ENCODE measurements at places on chromosomes 3 and 15. TPM values are rescaled to one million over a fixed set of nuclear protein-coding genes. Genes with fewer than 3 reads are reported as not detected.
A peak's percentile ranks its signal among the peaks of the same experiment; 100 is the strongest.

The SPATA12 gene
- total RNA-seq: not detected

The CHRNA5 gene
- total RNA-seq: 4.3 TPM

The C2CD4A gene
- total RNA-seq: 0.44 TPM

The SLCO2A1 gene
- 17.6 TPM for total RNA-seq

The RYR3 gene
- total RNA-seq: 0.72 TPM

The CHRD gene
- total RNA-seq: 0.84 TPM

The MOBP gene
- not detected for total RNA-seq

The CFAP91 gene
- not detected for total RNA-seq

The SH2D7 gene
- total RNA-seq: not detected

The P2RY12 gene
- not detected for total RNA-seq

The TBC1D2B gene
- total RNA-seq: 18.6 TPM

The ARL6 gene
- total RNA-seq: 3.5 TPM

The PRRT3 gene
- 0.56 TPM for total RNA-seq

The FBN1 gene
- 6.9 TPM for total RNA-seq

The CLPX gene
- total RNA-seq: 49.3 TPM

The RCCD1 gene
- total RNA-seq: 8.8 TPM

The JMJD7 gene
- 35.4 TPM for total RNA-seq

DNA sequence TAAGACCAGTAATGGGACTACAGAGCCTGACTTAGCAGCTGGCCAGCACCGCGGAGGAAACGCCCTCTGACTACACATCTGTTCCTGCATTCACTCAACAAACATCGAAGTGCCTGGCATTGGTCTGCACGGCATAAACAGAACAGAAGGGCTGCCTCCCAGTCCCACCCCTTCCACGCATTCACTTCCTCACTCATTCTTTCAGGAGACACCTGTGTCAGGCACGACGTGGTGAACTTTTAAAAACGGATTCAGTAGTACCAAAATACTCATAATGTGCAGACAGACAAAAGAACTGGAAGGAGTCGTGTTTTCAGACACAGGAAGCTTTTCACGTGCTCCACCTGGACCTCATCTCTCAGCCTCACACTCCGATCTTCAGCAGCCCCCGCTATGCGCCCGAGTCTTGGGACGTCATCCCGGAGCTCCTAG is 123.3 kb downstream of the XXYLT1 start:
- ATAC-seq: no peak

GRCh38 chr3:24184528-24185176 is 239.6 kb downstream of the NR1D2 start:
- no peak for ATAC-seq

- ATAC-seq: peak; percentile 56
Observed at GRCh38 chr15:50145451-50145872, 26.4 kb upstream of the ATP8B4 start.

GRCh38 chr15:52499506-52499905 is 29.2 kb downstream of the MYO5A start:
- ATAC-seq: no peak

DNA sequence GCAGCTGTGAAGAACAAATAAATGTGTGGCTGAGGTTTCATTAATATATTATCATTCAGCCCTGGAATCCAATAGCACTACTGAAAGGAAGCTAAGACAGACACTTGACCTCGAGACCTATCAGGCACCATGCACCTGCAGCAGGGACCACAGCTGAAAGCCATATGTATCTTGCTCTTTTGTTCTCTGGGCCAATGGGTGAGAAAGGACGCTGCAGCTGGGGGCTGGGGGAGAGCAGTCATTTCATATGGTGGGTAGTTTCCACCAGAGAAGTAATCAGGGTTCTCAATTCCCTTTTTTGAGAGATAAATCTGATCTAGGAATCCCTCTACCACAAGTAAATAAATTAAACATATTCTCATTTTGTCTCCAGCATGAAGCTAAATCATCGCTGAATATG is 225.6 kb upstream of the STRIT1 start:
- ATAC-seq: no peak

GRCh38 chr15:67188551-67189218 is 65.8 kb downstream of the AAGAB start:
- ATAC-seq: no peak

DNA sequence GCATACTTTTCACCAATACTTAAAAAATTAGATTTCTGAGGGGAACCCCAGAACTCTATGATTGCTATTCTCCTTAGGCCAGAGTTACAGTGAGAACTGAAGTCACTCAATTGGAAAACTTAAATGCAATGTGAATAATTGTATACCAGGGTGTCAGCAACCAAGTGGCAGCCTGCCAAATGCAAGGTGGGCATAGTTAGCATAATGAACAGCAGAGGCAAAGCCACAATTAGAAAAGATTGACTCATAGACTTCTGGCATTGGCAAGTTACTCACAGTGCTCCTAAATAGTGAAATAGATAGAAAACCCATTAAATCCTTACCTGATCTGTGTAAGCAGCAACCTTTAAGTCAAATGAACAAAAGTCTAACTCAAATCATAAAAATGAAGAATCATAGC is 94.9 kb downstream of the BCHE start:
- no peak for ATAC-seq

DNA sequence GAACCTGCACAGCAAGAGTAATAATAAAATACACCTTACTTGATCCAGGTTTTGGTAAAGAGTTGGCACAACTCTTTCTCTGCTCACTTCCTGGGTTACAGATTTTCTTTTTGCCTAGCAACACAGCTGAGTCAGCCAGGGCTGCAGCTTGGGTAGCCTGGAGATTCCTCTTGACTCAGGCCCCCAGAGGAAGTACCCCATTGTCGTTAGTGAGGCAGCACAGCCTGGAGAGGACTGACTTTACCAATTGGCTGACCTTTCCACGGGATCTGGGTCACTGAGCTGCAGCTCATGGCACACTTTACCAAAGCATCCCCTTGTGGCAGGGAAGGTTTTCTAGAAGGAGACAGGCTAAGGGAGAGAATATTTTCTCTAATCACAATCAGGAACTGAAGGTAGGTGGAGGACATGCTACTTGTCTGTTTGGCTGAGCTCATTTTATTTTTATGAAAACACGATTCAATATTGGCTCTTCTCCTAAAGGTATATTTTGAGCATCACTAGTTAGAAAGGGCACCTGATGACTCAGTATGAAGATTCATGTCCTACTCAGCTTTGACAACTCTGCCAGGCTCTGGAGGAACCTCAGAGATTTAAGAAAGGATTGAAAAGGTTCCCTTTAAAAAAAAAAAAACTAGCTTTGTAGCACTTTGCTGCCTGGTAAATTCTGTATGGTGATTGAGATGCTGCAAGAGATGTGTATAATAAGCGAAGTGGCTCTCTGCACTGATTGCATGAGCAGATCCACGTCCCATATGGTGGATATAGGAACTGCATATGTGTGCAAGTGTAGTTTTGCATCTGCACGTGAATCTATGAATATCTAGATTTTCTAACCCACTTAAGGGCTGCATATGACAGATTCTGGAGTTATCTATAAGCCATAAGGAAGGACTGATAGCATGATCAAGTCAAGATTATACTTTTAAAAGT is 124.8 kb downstream of the CHDH start:
- ATAC-seq: peak; percentile 35

DNA sequence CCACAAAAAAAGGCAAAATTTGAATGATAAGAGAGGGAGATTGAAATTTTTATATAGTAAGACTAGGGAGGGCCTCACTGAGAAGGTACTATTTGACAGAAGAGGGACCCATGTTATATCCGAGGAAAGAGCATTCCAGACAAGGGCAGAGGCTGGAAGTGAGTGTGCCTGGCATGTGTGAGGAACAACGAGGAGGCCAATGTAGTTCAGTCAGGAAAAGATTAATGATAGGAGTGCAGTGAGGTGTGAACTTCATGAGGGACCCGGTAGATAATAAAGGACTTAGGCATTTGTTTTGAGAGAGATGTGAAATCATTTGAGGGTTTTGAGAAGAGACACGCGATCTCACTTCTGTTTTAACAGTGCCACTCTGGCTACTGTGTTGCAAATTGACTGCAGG is 36.3 kb downstream of the ASTE1 start:
- ATAC-seq: no peak

DNA sequence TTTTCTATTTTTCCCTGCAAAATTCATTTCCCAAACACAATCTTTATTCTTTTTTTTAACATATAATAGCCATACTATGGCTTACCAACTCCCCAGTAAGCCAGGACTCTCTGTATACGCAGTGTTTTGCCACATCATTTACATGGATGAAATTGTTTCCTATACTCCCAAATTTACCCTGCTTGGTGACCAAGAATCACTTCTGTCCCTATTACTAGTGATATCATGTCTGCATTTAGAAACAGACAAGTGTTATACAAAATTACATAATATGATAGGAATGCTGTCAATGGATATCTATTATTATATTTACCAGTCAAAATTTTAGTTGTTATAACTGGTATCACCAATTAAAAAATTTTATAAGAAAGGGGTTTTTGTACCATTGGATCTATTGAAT is 77.8 kb downstream of the LIPC start:
- no peak for ATAC-seq

GRCh38 chr15:61951949-61952348 is 108.3 kb downstream of the VPS13C start:
- ATAC-seq: no peak

DNA sequence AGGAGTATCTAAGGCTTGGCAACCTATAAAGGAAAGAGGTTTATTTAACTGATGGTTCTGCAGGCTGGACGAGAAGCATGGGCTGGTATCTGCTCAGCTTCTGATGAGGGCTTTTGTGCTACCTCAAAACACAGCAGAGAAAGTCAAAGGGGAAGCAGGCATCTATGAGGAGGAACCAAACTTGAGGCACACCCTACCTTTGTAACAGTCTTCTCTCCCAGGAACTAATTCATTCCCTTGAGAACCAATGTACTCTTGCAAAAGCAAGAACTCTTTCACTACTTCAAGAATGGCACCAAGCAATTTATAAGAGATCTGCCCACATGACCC is 109.0 kb downstream of the CGGBP1 start:
- no peak for ATAC-seq

- ATAC-seq: no peak
Observed at GRCh38 chr3:137477614-137478013, 286.5 kb upstream of the SOX14 start.

GRCh38 chr15:70526221-70526973 is 237.0 kb downstream of the UACA start:
- ATAC-seq: peak; percentile 61

DNA sequence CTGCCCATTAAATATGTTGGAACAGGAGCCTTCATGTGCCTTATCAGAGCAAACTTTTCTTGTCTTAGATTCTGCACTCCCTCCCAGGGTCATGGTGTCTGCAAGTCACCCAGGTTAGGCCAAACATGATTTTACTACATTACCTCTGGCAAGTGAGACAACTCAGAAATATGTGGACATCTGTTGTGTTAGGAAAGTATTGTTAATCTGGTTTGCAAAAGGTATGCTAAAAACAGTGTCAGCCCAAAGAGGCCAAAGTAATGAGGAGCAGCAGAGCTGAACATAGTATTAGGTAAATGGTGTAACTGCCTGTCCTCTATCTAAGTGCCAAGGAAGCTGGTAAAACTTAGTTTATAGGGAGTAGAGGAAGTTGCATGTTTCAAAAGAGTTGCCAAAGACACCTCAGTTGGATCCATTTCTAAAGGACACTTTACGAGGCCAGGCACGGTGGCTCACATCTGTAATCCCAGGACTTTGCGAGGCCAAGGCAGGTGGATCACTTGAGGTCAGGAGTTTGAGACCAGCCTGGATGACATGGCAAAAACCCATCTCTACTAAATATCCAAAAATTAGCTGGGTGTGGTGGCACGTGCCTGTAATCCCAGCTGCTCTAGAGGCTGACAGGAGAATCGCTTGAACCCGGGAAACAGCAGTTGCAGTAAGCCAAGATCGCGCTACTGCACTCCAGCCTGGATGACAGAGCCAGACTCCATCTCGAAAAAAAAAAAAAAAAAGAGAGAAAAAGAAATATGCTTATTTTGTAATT is 22.5 kb upstream of the PPIB start:
- ATAC-seq: no peak

- no peak for ATAC-seq
Observed at GRCh38 chr15:80601256-80601655, 93.9 kb upstream of the ABHD17C start.

GRCh38 chr3:79268422-79268821 is 499.4 kb downstream of the ROBO1 start:
- ATAC-seq: no peak

DNA sequence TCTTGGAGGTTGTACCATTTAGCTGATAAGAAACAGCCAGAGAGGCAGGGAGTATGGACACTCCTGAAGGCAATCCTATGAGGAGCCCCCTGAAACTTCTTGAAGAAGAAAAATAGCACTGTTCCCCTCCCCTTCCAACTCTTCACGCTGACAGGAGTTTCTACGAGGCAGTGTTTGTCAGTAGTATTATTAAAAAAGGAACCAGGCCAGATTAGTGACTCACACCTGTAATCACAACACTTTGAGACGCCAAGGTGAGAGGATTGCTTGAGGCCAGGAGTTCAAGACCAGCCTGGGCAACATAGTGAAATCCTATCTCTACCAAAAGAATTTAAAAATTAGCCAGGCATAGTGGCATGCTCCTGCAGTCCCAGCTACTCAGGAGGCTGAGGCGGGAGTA is 38.7 kb downstream of the WWTR1 start:
- ATAC-seq: peak; percentile 26

GRCh38 chr3:185076219-185076618 is 76.6 kb downstream of the C3orf70 start:
- no peak for ATAC-seq

- no peak for ATAC-seq
Observed at GRCh38 chr3:135757421-135757820, 208.1 kb upstream of the PPP2R3A start.

DNA sequence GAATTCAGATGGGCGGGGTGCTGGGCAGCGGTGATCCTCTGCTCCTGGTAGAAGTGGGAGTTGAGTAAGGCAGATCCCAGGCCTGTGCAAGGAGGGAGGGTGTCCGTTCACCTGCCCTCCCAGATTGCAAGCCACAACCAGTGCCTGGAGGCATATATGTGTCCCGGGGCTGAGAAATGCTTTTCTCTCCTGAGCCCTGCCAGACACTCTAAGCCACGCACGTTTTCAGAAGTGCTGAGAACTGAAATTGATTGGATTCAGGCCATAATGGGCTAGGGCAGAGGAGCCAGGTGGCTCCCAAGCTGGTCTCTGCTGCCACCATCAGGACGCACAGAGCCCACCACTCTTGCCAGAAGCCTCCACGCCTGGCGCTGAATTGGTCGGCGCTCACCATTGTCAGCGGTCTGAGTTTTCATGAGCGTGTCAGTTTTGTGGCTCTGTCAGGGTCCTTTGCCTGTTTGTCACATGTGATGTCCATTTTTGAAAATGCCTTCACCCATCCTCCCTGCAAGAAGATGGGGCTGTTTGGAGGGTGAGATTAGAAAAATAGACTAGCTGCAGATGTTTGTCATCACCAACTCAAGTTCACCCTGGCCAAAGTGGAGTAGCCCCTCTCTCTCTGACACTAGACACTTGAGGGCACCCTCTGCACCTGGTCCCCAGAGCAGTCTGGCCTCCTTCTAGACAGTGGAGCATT is 15.4 kb upstream of the BFSP2 start:
- ATAC-seq: peak; percentile 66

Measured in esophagus mucosa (tissue), 1 donor.